ENCODE measurements at places on chromosomes 11 and 22.

DNA sequence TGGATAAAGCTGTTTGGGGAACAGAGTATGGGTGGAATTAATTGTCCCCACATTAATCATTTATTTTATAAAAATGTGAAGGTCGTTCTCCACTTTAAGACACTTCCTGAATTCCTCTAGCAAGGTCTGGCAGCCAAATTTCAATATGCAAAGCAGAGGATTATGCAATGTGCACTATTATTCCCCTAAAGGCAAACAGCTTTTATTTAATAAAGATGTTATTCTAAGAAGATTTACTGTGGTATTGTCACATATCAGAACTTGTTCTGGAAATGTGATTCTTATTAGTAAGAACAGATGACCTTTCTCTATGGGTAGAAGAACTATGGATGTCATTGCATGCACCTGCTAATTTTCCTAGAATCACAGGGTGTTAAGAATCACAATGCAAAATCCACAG is 1128.8 kb upstream of the CCDC90B start:
- no peak for DNase-seq

GRCh38 chr11:10134975-10135481 is 159.0 kb downstream of the SBF2 start:
- no peak for DNase-seq

DNA sequence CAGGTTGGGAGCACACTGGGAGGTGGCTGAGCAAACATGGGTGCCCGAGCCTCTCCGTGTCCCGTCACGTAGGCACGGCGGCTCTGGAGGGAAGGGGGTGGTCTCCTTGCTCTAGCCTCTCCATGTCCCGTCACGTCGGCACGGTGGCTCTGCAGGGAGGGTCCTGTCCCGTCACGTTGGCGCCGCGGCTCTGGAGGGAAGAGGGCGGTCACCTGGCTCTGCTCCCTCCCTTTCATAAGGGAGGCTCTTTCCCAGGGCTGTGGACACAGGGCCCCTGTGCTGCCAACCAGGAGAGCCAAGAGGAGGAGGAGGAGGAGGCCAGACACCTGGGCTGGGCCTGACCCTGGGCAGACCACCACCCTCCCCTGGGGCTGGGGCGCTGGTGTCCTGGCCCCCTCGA is 1173.7 kb downstream of the BRD1 start:
- DNase-seq: no peak

DNA sequence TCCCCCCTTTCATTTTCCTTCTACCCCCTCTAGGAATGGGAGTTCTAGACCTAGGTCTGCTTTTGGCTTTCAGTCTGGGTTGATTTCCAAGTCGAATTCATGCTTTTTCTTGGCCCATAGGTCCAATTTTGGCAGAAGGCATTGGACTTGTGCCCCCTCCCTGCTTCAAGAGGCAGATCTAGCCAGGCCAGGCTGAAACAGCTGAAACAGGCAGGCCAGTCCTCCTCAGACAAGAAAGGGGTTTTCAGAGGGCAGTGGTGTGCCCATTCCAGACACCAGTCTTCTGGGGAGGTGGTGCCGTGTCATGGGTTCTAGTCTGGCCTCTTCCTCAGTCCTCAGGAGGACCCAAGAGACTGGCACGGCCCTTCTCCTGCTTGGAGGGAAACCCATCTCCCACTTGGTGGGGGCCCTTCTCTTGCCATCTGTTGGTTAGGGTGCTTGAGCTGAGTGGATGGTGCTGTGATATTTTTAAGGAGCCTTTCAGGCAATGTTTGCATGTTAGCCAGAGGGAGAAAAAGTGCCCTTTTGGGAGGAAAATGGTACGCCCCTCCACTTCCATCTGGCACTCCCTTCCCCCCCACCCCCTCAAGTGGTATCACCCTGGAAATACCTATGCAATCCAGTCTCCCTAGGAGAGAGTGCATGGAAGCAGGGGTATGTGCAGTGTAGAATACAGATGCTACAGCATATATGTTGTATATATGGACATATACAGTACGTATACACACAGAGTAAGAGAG is 53.6 kb downstream of the SYT13 start:
- DNase-seq: no peak

DNA sequence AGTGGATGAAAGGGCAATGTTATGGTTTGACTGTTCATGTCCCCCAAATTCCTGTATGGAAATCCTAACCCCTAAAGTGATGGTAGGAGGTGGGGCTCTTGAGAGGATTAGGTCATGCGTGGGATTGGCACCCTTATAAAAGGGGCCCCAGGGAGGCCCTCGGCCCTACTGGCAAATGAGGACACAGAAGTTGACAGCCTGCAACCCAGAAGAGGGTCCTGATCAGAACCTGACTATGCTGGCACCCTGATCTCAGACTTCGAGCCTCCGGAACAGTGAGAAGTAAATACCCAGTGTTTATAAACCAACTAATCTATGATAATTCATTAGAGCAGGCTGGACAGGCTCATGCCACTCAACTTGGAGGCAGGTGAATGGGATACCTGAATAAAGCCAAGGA is 8.7 kb downstream of the IFITM10 start:
- no peak for DNase-seq

- DNase-seq: no peak
Observed at GRCh38 chr11:70298243-70298915, 27.9 kb downstream of the PPFIA1 start.

GRCh38 chr11:71843858-71844257 is 10.9 kb downstream of the DEFB108B start:
- no peak for DNase-seq

DNA sequence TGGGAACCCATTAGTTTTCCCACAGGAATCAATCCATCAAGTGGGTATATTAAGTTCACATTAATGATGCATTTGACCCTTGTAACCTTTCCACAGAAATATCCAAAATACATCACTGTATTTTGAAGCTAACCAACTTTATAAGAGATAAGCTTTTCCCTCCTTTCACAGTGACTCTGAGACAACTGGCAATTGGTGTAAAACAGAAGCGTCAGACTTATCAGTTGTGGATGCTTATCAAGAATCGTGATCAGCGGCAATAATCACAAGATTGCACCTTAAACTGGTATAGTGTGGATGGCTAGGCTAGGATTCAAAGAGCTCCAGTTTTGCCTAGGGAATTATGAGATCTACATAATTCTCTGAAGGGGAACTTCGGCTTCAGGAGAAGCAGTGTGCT is 73.1 kb downstream of the USP35 start:
- DNase-seq: no peak

DNA sequence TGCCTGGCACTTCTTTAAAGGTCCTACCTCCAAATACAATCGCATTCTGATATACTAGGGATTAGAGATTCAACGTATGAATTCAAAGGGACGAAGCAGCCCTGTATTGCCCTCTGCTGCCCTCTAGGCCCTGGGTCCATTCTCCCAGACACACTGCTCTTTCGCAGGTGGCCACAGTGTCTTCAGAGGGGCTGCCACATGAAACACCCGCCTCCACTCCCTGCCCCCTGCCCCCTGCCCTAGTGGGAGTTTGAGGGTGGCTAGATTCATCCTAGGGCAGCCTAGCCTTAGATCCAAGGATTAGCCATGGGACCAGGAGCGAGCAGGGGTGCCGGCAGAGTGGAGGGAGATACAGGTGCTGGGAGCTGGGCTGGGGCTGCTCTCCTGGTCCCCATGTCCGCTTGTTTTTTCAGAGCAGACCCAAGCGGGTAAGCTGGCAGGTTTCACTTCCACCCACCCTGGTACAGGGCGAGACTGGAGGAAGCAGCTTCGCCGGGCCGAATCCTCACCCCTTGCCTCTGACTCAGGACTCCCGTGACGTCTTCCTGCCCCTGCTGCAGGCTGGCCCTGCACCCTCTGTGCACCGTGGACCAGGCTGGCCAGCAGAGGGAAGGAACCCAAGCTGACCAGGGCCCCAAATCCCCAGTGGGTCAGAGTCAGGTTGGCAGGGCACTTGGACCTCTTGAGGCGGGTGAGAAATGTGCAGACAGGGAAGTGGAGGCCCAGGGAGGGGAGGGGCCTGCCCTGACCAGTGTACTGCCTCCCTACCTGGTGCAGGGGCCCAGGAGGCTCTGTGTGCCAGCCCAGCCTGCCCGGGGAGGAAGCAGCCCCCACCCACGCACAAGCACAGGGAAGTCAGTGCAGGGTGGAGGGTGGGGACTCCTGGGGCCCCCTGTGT is 28.4 kb upstream of the HMOX1 start:
- no peak for DNase-seq

DNA sequence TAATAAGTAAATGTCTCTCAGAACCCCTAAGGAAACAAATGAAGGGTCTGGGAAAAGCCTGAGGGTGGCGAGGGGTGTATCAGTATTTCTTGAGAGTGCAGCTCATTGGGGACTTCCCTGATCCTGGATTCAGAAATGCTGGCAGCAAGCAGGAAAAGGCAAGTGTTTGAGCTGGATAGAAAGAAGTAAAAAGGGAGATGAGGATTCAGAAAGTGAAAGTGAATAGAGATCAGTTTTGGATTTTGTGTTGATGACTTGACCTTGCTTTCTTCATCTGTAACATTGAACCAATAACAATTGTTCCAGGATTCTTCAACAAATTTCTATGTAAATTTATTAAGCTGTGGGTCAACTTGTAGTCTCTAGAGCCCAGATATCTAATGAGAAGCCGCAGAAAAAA is 66.9 kb upstream of the CTSC start:
- no peak for DNase-seq

GRCh38 chr22:46596819-46597218 is 23.4 kb upstream of the GRAMD4 start:
- peak; percentile 85 for DNase-seq

DNA sequence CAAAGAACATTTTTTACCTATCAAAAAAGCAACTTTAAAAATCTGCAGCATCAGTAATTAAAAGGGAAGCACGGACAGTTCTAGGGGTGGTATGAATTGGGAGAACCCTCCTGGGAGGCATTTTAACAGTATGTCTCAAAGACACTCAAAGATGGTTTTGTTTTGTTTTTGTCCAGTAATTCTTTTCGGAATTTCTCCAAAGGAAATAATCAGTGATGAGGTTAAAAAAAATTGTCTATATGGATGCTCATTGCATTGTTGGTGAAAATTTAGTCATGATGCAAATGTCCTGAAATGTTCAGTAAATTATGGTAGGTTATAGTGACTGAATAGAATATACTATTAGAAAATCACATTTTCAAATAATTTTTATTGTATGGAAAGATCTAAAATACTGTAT is 115.1 kb downstream of the ATXN10 start:
- DNase-seq: no peak

- DNase-seq: no peak
Observed at GRCh38 chr11:104572279-104572678, 326.0 kb downstream of the CASP12 start.

GRCh38 chr11:120079750-120080610 is 57.9 kb downstream of the TRIM29 start:
- DNase-seq: no peak

DNA sequence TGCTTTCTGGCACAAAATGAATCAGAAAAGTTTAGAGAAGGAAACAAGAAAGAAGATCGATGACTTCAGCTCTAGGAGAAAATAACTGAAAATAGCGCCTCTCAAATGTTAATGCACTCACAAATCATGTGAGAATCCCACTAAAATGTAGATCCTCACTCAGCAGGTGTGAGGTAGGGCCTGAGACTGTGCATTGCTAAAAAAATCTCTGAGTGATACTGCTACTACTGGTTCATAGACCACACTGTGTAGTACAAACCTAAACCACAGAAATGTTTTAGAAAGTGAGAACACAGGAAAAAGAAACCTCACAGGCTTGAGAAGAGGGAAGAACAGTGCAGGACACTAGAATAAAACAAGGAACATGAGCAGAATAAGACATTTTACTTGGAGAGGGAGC is 2.0 kb downstream of the OR8D4 start:
- no peak for DNase-seq

DNA sequence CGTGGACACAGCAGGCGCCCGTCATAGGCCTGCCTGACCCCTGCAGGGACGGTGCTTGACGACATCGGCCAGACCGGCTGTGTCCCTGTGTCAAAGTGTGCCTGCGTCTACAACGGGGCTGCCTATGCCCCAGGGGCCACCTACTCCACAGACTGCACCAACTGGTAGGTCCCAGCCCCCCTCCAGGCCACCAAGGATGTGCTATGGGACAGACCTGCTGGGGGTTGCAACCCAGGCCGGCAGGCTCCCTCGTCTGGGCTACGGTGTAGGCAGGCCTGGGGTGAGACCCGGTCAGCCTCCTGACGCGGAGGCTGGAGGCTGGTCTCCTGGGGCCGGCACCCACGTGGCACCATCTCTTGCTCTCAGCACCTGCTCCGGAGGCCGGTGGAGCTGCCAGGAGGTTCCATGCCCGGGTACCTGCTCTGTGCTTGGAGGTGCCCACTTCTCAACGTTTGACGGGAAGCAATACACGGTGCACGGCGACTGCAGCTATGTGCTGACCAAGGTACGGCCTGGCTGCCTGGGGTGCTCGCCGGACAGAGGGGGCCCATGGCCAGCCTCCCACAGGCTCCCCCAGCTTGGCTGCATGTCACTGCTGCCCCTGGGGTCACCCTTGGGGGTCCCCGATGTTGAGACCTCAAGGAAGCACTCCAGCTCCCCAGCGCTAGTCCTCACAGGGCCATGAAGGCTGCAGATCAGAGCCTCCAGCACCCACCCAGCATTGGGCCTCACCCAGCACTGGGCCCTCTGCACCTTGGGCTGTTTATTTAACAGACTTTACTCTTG is 7.7 kb downstream of the MUC5AC start:
- no peak for DNase-seq

DNA sequence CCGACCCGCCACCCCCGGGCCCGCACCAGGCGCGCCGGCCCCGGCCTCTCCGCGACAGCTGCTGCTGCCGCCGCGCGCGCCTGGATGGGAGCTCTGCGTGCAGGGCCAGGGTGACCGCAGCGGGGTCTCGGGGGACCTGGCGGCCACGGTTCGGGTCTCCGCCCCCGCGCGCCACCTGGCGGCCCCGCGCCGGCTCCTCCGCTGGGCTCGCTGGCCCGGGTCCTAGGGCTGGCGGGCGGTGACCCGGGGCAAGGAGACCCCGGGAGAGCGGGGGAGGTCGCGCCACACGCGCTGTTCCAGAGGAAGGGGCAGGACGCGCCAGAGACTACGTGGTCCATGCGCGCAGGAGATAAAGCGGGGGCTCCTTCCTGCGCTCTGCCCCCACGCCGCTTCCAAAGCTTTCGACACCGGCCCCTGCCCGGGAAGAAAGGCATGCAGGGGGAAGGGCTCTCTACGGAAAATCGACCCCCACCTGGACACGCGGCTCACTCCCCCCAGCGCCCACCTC is 562 bp downstream of the SHANK2 start:
- DNase-seq: peak; percentile 67

DNA sequence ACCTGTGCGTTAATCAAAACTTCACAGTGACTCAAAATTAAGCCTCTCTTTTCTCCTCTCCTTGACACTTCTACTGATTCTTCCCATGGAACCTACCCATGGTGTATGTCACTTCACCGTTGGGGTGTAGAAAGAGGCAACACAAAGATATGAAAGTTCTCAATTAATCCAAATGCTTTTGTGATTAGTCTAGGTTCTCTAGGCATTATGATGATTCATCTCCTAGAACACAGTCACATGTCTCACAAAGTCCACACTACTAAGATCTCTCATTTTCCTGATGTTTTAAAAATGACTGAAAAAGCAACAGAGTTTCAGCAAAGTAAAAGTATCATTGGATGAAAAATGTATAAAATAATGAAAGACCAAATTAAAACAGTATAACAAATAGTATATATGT is 13.7 kb upstream of the SCGB2A2 start:
- DNase-seq: no peak

- no peak for DNase-seq
Observed at GRCh38 chr11:118232659-118233058, 7.8 kb upstream of the JAML start.

GRCh38 chr22:41459431-41459830 is 9.1 kb downstream of the PHF5A start:
- no peak for DNase-seq

Measured in T47D (cell line).